ENCODE measurements at places on chromosomes 3 and 15.
A peak's percentile ranks its signal among the peaks of the same experiment; 100 is the strongest.

GRCh38 chr3:120661945-120662344 lies 20.1 kb downstream of the HGD start:
- DNase-seq: no peak

DNA sequence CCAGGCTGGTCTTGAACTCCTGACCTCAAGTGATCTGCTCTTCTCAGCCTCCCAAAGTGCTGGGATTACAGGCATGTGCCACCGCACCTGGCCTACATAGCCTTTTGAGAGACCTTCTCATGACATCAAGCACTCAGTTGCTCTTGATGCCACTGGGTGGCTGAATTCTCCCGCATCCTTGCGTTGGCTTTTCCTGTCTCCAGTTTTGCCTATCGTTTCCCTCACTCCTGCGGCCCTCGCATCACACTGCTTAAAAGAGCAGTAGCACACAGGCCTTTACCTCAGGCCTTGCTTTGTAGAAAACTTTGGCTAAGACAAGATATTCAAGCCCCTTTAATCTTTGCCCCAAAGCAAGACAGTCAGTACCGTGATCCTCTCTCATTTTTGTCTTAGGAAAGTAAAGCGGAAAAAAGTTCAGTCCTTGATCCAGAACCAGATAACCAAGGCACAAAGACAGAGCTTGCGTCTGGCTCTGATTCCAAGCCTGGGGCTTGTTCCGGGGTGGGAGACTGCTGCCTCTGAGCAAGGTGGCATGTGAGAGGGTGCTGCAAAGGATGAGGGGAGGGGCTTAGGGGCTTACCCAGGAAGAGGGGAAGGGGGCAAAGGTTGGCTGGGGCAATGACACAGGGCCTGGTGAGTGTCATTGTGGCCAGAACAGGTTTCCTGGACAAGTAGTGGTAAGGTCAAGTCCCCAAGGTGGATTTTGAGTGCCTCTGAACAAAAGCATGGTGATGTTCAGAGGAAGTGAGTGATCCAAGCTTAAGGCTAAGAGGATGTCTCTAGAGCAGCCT lies 175.0 kb upstream of the TLE3 start:
- no peak for DNase-seq

- DNase-seq: peak; percentile 82
These were observed 180.9 kb upstream of the TBL1XR1 start for GRCh38 chr3:177378168-177378567.

DNA sequence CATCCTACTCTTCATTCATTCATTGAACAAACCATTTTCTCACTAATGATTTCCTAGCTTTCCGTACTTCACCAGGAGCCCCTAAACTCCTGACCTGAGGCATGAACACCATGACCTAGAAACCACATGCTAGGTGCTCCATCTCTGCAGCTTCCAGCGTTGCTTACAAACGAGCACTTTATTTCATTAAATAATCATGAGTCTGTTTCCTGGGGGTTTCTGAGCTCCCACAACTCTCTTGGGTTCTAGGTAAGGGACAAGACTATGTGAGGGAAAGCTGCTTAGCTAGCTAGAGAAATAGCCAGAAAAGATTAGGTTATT lies 1.3 kb downstream of the MAP2K1 start:
- DNase-seq: no peak

- no peak for DNase-seq
These were observed 2.9 kb downstream of the SOX14 start for GRCh38 chr3:137766876-137767537.

- no peak for DNase-seq
These were observed 14.1 kb downstream of the SLCO3A1 start for GRCh38 chr15:91867581-91868026.

- DNase-seq: no peak
These were observed 5.4 kb upstream of the SLC6A6 start for GRCh38 chr3:14397046-14397445.

- DNase-seq: no peak
These were observed 16.9 kb downstream of the C3orf22 start for GRCh38 chr3:126541628-126542339.

- no peak for DNase-seq
These were observed 165.4 kb upstream of the TOPAZ1 start for GRCh38 chr3:44076221-44076829.

DNA sequence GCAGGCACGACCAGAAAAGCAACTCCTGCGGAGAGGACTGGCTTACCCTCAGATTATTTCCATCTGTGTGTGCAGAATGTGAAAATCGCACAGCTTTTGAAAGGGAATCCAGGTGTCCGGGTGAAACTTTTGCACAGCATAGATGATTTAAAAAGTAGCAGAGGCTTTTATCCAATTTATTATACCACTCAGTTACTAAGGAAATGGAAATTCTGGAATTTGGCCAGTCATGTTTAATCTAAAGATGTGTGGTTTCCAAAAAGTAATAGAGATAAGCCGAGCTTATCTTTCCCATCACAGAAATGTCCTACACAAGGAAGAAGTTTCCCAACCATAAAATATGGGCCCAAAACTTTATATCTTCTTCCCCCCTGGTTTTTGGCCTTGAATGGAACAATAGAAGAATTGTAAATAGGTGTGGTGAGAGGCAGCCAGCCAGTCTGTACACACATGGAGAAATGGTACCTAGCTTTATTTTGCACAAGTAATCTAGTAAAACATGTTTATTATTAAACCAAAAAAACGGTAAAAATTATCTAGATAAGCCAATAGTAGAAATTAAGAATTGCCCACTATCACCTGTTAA lies 19.3 kb upstream of the SLC24A5 start:
- no peak for DNase-seq

DNA sequence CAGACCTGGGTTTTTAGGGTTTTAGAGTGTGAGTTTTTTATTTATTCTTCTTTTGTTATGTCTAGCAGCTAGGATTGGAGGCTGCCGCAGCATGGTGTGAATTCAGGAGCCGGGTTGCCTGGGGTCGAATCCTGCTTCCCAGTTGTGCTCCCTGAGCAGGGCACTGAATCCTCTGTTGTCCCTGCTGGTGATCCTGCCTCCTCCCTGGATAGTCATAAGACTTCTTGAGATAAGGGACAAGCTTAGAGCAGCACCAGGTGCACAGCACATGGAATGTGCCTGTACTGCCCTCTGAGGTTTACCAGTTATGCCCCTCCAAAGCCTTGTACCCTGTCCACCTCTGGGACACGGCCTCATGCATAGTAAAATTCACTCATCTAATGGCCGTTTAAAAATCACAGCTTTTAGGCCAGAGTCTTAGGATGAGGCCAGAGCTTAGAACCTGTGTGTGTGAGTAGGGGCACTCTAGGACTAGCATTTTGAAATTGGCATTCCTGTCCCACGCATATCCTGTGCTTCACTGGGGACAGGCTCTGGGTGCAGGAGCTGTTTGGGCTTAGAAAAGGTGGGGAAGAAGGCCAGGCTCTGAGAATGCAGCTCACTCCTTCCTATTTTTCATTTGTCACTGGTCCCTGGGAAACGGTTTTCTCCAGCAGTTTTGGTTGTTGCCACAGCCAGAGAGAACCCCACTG lies 47.7 kb downstream of the CHCHD6 start:
- no peak for DNase-seq

GRCh38 chr3:42476225-42477125 lies 26.0 kb upstream of the VIPR1 start:
- no peak for DNase-seq

GRCh38 chr3:120983841-120984240 lies 75.8 kb downstream of the STXBP5L start:
- DNase-seq: no peak

- DNase-seq: no peak
These were observed 55.4 kb downstream of the EMC4 start for GRCh38 chr15:34280193-34280592.

DNA sequence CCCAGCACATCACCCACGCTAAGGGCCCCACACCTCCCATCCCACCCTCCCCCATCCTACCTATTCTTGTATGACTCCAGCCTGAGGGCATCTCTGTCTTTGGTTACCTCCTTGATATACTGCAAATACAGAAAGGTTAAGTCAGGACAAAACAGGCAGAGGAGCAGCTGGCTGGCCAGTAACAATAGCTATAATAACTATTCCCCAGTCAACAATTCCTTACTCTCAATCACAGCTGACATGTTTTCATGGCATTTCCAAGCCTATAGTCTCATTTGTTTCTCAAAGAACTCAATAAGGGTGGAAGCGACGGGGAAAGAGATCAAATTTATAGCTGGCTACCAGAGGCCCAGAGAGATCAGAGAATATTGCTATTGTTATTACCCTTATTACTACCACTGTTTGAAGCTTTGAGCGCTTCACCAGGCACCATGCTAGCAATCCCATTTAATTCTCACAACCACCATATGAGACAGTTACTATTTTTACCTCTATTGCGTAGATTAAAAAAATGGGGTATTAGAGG lies 93.0 kb upstream of the C2CD4B start:
- DNase-seq: no peak

GRCh38 chr15:23384371-23384770 lies 29.8 kb downstream of the GOLGA8S start:
- no peak for DNase-seq

DNA sequence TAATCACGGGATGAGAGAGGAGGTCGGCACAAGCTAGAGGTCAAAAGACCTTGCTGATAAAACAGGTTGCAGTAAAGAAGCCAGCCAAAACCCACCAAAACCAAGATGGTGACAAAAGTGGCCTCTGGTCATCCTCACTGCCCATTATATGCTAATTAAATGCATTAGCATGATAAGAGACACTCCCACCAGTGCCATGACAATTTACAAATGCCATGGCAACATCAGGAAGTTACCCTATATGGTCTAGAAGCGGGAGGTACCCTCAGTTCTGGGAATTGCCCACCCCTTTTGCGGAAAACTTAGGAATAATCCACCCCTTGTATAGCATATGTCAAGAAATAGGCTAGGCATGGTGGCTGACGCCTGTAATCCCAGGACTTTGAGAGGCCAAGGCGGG lies 4.3 kb upstream of the ULK4 start:
- DNase-seq: no peak

DNA sequence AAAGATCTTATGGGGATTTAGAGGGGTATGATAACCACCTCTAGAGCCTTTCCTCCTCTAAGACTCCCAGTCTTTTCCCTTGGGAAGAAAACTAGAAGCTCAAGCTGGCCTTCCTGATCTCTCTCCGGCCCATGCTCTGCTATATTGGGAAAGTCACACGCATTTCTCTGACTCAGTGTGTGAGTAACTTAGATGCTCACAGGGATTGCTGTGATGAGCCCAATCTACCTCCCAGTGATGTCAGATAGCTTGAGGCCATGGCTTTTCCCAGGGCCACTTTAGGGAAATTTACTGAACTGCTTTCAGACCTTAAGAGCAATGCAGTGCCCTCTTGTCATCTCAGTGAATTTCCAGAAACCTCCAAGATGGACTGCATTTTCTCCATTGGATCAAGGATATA lies 8.6 kb upstream of the ST8SIA2 start:
- no peak for DNase-seq

DNA sequence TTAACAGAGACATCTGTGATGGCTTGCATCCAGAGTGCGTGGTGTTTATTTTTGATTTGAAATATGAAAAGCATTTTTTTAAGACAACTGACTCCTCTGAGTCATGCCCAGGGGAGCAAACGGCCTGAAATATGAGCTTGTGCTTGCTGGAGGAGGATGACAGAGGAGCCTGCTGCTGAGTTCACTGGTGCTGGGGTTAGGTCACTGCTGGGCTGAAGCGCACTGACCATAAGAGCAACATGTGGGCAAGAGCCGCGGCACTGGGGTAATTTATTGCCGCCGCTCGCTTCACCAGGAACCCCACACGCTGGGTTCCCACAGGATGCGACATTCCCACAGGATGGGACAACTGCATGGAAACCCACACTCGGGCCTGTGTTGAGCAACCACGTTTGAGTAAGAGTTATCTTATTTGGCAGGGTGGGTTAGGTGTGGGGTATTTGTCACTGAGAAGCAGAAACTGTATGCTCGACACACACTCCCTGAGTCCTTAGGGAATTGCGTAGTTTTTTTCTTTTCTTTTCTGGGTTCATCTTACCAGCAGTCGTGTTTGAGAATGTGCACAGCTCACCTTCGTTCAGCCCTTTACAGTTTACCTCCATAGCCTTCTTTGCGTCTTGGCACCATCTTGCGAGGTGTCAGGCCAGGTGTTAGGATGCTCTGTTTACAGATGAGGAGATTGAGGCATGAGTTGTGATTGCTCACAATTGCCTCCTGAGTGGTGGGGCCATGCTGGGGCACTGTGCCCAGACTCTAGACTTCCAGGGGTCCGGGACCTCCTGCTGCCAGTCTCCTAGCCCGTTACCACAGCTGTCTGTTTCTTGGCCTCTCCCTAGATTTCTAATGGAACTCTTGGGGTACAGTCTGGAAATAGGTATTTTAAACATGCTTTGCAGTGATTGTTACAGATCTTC lies 60.4 kb downstream of the SMAD3 start:
- DNase-seq: no peak

DNA sequence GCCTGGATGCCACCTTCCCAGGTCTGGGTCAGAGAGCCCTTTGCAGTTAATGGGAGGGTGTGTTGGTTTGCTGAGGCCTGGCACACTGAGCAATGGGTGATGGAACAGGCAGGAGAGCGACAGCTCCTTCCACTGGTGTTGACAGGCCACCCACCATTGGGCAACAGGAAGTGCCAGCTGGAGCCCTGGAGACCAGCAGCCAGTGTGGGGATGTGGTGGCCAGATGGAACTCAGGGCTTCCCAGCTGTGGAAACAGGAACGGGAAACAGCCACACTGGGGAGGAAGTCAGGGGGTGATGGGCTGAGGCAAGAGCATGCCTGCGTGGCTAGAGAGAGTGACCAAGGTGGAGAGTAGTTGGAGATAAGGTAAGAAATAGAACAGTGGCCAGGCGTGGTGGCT lies 9.3 kb downstream of the PSTPIP1 start:
- no peak for DNase-seq

GRCh38 chr3:129313665-129314385 lies 35.2 kb downstream of the HMCES start:
- DNase-seq: peak; percentile 18

DNA sequence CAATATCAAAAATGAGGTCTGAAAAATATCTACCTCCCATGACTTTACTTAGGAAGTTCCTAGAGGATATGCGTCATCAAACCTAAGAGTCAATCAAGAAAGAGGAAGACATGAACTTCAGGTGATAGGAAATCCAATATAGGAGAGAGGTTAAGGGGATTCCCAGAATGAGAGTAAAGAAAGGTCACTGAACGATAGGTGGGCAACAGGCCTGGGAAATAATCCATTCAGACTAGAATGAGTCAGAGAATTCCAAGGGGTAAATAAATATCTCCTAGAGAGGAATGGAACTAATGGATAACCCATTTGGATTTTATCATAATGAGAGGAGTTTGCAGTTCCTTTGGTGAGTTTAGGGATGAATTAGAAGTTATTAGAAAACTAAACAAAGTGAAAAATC lies 131.1 kb upstream of the NUDT16 start:
- DNase-seq: no peak

DNA sequence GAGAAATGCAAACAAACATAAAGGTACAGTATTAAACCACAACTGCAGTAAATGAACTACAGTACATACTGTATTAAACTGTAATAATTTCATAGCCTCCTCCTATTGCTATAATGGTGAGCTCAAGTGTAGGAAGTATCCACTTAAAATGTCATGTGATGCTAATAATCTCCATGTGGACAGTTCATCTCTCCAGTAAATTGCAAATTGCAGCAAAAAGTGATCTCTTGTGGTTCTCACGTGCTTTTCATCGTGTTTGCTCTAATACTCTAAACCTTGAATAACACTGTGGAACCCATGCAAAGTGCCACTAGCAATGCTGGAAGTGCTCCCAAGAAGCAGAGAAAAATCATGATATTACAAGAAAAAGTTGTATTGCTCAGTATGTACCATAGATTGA lies 9.2 kb upstream of the FNDC3B start:
- DNase-seq: no peak

- no peak for DNase-seq
These were observed 34.0 kb downstream of the DHX30 start for GRCh38 chr3:47836986-47837385.

Data from GM12865 (cell line).